ENCODE measurements at places on chromosomes 1 and 21.

DNA sequence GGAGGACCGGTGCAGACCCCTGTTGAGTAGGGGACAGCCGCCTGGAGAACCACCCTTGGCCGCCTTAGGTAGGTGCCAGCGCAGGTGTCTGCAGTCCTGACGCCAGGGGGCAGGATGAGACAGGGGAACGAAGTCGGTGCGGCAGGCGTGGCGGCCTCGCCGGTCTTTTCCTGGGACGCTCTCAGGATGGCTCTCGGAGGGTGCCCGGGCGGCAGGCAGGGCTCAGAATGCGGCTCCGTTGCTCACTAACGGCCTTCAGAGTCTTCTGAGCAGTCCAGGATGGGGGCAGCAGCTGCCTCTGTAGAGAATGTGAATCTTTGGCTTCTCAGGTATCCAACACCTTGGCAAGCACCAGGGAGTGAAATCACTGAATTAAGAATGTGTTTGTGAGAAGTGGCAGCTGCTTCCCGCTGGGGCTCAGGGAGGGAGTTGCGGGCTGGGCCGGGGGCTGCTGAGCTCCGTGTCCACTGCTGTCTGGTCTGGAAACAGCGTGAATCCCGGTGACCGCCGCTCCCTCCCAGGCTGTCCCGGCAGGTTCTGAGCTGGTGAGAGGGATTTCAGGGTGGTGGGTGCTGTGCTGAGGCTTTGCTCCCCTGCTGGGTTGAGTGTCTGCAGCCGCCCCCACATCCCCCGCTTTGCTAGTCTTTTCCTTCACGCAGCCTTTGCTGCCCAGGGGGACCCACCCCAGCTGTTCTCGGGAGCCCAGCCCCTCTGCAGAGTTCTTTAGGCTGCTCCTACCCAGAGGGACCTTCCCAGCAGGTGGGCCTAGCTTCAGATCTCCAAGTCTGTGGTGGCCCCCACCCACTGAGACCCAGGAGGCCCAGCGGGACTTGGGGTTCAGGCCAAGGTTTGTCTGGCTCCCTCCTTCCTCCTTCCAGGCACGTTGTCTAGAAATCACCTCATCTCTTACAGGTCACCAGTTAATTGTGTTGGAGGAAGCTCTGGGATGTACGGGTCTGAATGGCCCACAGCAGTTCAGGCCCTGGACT, 11.1 kb upstream of the C1orf174 start:
- peak; percentile 61 for DNase-seq

DNA sequence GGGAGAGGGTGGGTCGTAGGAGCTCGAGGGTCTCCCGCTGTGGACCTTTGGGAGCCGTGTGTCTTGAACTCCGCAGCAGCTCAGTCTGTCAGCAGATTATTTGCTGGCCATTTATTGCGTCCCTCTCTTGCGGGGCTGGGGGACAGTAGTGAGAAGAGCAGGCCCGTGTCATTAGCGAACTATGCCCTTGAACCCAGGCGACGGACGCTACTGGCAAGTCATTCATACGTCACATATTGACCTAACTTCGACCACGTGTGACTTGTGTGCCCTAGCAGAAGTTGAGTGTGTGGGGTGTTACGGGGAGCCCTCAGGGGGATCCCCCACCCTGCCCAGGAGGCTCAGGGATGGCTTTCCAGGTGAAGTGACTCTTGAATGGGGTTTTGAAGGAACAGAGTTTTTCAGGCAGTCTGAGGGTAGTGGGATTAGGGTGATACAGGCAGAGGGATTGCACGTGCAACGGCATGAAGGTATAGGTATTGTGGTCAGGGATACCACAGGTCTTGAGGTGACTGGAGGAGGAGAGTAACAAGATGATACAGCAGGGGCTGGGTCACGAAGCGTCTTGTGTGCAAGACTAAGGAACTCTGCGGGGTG, 13.0 kb downstream of the RCC1 start:
- peak; percentile 62 for DNase-seq

GRCh38 chr1:41232305-41232704, 9.8 kb downstream of the SCMH1 start:
- peak; percentile 55 for DNase-seq

DNA sequence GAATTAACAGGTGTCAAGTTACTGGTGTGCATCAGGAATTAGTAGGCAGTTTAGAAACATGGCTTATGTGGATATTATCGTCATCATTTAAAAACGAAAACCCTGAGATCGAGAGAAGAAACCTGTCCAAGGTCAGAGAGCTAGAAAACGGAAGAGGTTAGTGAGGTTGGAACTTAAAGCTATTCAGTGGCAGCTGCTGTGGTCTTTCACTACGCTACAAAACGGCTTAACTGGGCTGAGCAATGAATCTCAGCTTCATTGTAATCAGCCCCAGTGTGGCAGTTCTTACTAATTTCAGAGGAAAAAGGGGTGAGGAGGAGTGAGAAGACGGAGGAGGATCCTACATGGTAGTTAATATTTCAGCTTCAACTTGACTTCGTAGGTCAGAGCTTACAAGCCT, 77.9 kb downstream of the DAB1 start:
- DNase-seq, result no peak

DNA sequence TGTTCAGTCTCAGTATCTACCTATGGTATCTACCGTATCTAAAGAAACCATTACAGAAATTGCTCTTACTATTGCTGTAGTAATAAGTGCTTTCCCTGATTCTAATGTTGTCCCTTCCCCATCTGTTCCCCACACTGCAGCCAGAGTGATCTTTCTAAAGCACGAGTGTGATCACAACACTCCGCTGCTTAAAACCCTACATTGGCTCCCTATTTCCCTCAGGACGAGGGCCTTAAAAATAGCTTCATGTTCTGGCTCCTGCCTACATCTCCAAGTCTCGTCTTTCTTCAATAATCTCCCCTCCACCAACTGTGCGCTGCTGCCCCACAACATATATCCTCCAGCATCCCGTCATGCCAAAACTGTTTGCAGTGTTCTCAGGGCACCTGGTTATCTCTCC, 150.6 kb downstream of the SDCCAG8 start:
- DNase-seq, result no peak

DNA sequence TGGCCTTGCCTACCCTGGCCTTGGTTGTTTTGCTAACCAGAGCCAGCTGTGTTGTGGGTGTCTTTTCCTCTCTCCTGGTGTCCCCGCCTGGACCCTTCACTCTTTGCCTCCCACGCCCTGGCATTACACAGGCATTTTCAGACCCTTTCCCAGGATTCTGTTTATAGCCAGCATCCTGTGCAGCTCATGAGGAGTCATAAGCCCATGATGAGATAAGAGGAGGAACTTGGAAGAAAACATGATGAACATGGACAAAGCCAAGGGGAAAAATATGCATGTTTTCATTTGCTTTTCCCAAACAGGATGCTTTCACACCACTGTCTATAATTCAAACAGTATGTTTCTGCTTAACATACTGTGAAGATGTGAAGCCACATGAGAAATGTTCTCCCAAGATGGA, 18.7 kb upstream of the WARS2 start:
- DNase-seq, result no peak

GRCh38 chr1:67766141-67766978, 66.9 kb downstream of the GNG12 start:
- DNase-seq, result peak; percentile 69

DNA sequence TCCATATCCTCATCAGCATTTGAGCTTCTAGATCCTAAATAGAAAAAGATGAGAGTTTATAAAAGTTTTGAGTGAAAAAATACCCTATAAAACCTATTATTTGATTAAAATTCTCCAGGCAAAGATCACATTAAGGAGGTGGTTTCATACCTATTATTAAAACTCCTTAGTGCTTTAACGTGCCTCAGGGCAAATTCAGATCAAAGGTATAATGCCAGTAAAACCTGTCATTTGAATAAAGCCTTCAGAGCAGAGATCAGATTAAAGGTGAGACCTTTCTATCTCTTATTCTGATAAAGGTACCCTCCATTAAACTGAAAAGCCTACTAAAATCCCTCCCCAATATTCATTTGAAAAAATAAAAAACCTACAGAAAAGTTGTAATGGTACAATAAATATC, 34.3 kb upstream of the TRIM33 start:
- DNase-seq, result no peak

DNA sequence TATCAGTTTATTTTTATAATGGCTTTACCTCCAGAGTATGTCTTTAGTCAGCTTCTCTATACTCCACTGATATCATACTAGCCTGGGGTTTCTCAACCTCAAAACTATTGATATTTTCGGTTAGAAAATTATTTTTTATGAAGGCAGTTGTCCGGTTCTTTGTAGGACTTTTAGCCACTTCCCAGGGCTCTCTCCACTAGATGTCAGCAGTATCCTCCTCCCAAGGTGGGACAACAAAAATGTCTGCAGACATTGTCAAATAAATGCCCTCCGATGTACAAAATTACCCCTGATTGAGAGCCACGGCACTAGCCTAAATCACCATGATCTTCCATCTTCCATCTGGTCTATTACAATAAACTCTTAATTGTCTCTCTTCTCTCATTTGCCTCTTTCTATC, 4.1 kb upstream of the GRIK1 start:
- DNase-seq, result no peak

GRCh38 chr1:20168564-20169491, 17.1 kb upstream of the UBXN10 start:
- no peak for DNase-seq

- DNase-seq, result peak; percentile 28
Measured at GRCh38 chr1:91282695-91283420, 121.8 kb downstream of the HFM1 start.

- no peak for DNase-seq
Measured at GRCh38 chr1:177343445-177343844, 172.7 kb downstream of the BRINP2 start.

GRCh38 chr21:45080639-45081414, 6.4 kb downstream of the ADARB1 start:
- no peak for DNase-seq

DNA sequence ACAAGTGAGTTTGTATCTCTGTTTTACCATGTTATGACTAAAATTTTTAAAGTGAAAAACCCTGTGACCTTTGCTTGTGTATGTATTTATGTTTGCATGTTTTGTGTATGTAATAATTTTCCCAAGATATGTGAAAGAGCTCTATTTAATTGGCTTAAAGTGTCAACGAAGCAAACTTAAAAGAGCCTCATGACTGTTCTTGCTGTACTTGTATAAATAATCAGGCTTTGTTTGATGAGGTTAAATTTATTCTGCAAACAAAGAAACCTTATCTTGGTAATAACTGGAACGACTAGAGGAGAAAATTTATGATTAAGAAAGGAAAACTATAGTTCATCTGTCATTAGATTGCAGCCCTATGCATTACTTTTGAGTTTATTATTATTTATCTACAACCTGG, 6.6 kb downstream of the GBP7 start:
- DNase-seq, result no peak

DNA sequence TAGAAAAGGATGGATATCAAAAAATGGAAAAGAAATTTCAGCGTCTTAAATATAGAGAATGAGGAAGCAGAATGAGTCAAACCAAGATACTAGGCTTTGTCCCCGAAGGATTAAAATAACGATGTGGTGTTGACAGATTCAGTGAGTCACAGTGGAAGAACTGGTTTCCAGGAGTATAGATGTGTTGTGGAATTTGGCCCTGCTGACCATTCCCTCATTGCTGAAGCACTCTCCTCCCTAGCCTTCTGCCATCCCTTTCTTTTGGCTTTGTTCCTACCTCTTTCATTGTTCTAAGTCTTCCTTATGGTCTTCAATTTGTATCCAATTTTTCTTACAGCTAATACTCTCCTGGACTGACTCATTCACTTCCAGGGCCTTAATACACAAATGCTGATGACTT, 23.1 kb upstream of the USP25 start:
- peak; percentile 60 for DNase-seq

- no peak for DNase-seq
Measured at GRCh38 chr1:160522622-160523345, at the start of gene SLAMF6. TSS of gene SLAMF6 (minus strand) at chr1:160523255. CDS start at chr1:160523192, 63 bp downstream.

GRCh38 chr1:26278724-26279455, 996 bp upstream of the SH3BGRL3 start:
- no peak for DNase-seq

Measured in large intestine (tissue), 12 donors.